Aorta (tissue), 5 donors: ENCODE measurements at places on chromosomes 13 and 19.
A peak's percentile ranks its signal among the peaks of the same experiment; 100 is the strongest.

DNA sequence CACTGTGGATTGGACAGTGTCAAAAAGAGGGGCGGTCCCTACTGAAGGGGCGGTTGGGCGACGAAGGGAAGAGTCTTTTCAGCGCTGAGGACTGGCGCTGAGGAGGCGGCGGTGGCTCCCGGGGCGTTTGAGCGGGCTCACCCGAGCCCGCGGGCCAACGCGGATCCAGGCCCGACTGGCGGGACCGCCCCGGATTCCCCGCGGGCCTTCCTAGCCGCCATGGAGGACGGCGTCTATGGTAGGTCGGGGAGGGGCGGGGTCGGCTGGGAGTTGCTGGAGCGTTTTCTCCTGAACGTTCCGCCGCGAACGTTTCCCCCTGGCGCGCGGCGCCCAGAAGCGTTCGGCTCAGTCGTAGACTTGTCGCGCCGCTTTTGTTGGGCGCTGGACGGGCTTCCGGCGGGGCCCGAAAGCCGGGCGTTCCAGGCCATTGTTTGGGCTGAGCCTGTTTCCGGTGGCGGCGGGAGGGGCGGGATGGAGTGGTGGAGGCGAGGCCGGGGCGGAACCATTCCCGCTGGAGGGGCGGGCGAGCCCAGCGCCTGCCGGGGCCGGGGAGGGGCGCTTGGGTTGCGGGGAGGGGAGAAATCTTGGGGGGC lies at the start of gene CYTH2:
TSS of gene CYTH2 (plus strand) at position 81 of the 593 bp plus-strand sequence. CDS start at position 220, 139 bp downstream.
- peak; percentile 97 for DNase-seq

DNA sequence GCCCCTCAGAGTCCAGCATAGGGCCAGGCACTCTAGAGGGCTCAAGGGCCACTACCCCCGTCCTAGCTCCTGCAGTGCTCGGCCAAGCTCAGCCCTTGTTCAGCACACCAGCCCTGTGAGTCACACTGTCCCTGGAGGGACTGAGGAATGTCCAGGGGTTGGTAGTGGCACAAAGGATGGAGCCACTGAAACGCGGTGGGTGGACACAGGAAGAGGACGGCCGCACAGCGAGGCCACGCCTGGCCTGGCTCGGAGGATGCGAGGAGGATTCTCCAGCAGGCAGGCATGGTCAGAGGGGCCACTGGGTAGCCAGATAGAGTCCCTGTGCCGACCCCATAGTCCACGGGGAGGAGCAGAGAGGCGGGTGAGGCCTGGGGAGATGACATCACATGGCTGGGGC lies 45.7 kb downstream of the C1QTNF9 start:
- DNase-seq: no peak

DNA sequence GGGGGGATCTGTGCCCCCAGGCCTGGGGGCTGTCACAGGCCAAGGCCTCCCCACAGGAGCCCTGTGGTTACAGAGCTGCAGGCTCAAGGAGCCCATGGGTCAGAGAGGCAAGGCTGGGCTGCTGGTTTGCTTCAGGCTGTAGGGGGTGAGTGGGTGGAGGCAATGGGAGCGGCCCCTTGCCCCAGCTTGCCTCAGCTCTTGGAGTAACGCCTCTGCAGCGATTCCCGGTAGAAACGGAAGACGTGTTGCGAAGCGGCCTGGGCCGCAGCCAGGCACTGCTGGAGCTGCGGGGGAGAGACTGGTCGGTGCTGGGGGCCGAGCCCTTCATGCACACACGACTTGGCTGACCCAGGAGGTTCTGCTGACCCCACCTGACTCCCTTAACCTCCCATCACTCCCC lies 10.1 kb downstream of the TMEM91 start:
- no peak for DNase-seq

DNA sequence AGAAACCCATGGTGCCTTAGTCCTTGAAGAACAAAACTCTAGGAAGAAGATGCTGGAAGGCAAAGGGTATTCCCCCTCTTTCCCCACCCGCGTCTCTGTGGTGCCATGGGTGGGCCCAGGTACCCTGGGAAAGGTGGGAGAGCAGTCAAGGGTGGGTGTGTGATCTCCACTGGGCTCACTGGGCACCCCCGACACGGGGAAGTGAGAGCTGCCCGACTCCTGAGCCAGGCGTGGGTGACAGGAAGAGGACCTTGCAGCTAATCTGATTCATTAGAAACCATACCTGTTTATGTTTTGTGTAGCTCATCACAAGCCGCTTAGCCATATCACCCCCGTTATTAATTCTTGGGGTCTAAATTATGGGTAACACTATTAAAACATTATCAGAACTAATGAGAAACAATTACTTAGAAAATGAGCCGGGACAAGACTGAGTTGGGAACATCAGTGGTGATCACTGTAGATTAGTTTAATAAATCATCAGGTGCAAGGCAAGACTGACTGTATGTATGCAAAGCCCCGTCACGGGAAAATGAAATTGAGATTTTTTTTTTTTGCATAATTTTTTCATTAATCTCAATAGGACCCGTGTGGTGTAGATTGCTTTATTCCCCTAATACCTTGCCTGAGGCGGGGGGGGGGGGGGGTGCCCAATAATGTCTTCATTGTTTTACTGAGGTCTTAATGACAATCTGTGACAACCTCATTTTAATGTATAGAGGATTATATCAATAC lies 77.3 kb downstream of the ZIC5 start:
- no peak for DNase-seq

DNA sequence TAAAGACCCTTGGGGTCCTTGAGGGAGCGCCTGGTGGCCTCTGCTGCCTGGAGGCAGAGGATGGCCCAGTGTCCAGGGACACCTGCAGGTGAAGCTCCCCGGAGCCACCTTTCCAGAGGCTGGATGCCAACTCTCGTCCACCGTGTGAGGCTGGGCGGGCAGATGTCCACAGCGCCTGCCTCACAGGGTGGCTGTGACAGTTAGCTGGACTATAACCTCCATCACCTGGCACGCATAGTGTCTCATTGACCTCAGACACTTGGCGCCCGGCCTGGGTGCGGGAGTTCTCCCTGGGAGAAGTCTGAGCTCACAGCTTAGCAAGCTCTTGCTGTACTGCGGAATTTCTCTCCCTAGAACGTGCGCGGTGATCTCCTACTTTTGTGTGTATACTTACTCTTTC lies 9.8 kb downstream of the BICRA start:
- no peak for DNase-seq

- peak; percentile 30 for DNase-seq
These were observed 10.6 kb upstream of the NUP62 start for GRCh38 chr19:49939721-49940481.

DNA sequence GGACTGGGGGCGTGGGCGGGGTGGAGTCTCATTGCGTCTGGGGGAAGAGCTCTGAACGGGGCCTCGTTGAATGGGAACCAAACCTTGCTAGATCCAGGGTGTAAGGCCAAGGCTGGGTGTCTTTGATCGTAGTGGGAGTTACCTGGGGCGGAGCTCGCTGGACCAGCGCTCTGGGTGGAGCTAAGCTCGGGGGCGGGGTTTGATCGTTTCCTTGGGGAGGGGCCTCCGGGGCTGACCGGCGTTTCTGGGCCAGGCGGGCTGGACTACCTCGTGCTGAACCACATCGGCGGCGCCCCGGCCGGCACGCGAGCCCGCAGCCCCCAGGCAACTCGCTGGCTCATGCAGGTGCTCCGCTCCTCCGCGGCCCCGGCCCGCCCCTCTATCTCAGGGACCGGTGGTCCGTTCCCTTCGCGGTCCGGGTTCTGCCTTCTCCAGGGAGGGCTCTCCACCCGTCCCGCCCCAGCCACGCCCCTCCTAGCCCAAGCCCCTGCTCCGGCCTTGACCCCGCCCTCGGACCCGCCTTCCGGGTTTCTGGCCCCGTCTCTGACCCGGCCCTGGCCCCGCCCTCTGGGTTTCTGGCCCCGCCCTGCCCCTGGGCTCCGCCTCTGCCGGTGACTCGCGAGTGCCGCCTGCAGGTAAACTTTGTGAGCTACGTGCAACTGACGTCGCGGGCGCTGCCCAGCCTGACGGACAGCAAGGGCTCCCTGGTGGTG lies 3.3 kb upstream of the RPL36 start:
- peak; percentile 100 for DNase-seq

DNA sequence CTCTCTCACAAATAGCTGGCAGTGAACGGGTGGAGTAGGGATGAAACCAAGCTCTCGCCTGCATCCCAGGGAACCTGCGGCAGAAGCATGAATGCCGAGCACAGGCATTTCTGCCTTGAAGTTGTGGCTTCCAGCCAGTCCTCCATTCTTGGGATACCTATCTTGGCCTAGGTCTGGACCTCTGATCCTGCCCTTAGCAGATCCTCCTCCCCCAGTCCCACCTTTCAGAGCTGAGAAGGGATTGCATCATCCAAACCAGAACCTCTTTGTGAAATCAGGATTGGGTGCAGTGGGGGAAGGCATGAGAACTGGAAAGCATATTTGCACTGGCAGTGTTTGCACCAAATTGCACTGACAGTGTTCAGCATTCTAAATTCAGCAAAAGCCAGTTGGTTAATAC lies 5.8 kb downstream of the ZNF780A start:
- DNase-seq: no peak

GRCh38 chr19:45558399-45558878 lies 26.2 kb downstream of the OPA3 start:
- peak; percentile 58 for DNase-seq

- DNase-seq: peak; percentile 77
These were observed 1.3 kb upstream of the ZIC2 start for GRCh38 chr13:99980201-99980823.

- no peak for DNase-seq
These were observed 3.5 kb downstream of the LILRB5 start for GRCh38 chr19:54253331-54254194.

DNA sequence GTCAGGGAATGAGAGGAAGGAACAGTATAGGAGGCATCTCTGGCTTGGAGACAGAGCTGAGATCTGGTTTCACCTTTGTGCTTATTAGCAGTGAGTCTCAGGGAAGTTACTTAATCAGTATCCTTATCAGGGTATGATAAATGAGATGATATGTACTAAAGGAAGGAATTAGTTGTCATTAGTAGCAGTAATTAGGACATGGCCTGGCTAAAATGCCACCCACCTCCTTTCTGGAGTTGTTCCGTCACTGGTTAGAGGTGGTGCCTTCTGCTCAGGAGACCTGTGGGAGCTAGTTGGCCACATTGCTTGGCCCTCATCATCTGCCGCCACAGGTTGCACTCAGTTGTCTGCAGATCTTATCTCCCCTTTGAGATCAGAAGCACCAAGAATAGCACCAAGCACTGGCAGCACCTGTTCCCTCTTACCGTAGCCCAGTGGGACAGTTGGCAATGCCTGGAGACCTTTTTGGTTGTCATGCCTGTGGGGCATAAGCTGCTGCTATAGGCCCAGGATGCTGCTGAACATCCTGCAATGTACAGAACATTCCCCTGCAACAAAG lies 4.7 kb downstream of the GPATCH1 start:
- DNase-seq: no peak

- no peak for DNase-seq
These were observed 7.0 kb upstream of the PLA2G4C start for GRCh38 chr19:48117515-48118130.

DNA sequence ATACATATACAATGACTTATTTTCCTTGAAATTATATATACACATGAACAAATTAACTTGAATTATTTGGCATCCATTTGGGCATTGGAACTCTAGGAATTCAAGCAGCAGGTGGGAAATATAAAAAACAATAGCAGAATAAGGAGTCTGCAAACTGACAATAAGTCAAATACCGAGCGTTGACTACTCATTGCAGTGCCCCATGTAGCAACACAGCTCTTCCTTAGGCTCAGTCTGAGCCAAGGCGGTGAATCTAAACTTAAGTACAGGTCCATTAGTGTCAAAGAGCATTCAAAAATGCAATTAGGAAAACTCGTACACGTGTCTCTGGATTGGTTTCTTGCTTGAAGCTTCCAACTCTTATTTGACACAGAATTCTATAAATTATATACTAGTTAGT lies 462.5 kb upstream of the KLF12 start:
- no peak for DNase-seq

- DNase-seq: peak; percentile 93
These were observed 9.4 kb upstream of the SPC24 start for GRCh38 chr19:11164879-11165406.

GRCh38 chr13:81171065-81171647 lies 830.2 kb upstream of the SPRY2 start:
- no peak for DNase-seq

- DNase-seq: no peak
These were observed 25.2 kb upstream of the CEACAM1 start for GRCh38 chr19:42553292-42554045.

- DNase-seq: no peak
These were observed 6.0 kb downstream of the PLAUR start for GRCh38 chr19:43664018-43664417.

DNA sequence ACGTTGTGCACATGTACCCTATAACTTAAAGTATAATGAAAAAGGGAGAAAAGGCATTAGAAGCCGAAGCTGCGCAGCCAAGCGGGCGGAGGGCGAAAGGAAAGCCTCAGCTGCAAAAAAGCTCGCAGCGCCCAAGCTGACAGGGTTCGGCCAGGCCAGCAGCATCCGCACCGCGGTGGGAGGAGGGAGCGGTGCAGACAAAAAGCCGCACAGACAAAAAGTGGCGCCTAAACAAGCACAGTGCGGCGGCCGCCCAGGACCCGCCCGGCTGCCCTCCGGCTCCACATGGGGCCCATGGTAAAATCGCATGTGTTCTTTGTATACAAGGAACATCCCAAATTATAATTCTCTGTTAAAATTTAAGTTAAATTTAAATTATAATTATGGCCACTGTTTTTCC lies 42.4 kb downstream of the PSG3 start:
- no peak for DNase-seq

DNA sequence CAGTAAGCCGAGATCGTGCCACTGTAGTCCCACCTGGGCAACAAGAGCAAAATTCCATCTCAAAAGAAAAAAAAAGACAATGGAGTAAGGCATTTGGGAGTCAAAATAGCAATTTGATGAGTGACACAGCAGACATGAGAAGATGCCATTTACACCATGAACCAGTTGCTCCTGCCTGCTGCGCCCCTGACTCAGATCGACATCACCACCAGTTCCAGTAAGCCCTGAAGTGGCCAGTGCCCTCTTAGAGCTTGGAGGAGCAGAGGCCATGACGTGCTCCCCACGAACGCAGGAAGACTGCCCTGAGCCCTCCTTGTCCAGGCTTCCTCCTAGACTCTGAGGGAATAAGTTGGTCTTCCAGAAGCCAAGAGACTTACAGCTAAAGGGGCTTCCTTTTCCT lies 339.2 kb downstream of the MYO16 start:
- no peak for DNase-seq

GRCh38 chr13:71828117-71828516 lies 38.9 kb downstream of the DACH1 start:
- no peak for DNase-seq

DNA sequence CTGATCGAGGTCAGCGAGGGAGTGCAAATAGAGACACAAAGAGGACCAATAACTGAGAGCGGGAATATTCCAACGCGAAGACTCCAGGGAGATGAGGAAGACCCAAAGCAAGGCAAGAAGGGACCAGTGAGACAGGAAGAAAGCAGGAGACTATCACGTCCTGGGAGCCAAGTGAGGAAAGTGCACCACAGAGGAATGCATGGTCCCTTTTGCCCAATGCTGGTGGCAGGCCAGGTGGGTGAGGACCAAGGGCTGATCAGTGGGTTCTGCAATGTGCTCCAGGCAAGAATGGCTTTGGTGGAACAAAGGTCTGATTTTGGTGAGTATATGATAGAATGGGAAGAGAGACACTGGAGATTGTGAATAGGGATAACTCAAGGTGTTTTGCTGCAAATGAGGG lies 25.4 kb downstream of the CHST8 start:
- no peak for DNase-seq
